Stimulated activated CD4-positive, alpha-beta T cell treated with anti-CD3 and anti-CD28 coated beads, Interleukin-1b, Interleukin-23, amount 100 ng/mL, for 4 hours (primary cell): ENCODE measurements at places on chromosomes 11 and 22.

DNA sequence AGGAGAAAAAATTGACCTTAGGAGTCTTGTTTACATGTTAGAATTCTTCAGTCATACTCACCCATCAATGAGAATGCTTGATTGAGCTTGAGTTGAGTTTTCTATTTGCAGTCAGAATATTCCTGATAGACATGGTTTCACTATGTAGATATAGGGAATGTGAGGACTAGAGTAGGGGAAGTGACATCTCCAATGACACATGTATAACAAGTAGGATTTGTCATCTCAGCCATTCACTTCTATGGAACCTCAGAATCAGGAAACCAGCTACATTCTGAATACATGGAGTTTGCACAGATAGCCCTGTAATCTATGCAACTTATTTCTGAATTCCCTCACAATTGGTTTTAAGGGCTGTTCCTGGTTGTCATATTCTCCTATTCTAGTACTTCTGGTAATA, 20.1 kb upstream of the OR9Q1 start:
- DNase-seq = no peak

DNA sequence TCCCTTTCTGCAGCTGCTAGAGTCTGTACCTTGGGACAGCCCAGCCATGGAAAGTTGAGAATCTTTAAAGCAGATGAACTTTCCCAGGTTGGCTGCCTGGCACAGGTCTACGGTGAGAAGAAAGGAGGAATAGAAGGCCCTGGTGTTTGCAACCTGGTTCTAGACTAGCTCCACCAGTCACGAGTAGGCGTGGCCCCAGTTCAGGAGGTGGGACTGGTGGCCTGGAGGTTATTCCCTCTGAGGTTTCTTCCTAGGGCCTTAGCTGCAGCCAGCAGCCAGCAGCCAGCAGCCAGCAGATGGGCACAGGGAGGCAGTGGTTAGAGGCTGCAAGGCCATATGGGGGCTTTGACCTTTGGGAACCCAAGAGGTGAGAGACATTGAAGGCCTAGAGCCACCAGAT, 40.9 kb downstream of the PRDM11 start:
- no peak for DNase-seq

DNA sequence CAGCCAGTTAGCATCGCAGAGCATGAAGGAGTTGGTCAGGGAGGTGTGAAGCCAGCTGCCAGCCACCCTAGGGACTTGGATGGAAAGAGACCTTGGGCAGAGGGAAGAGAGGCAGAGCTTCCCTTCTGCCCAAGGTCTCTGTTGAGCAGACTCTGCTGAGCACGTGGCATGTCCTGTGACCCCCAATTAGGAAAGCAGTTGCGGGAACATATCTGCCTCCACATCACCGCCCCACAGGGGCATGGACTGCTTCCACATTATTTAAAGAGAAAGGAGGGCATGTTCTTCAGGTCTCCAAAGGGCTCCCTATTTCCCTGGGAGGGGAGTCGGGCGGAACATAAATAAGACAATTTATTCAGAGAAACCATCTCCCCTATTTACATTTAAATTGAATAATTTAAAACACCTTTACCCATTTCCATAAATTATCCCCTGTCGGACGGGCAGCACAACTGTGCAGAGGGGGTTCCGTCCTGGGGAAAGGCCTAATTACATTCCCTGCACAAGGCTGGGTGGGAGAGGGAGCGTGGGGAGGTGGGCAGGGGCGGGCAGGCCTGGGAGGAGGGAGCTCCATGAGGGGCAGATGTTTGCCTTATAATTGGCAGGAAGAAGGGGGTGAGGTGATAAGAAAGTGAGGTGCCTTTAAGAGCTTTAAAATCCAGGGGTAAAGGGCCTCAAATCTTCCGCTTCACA, 88.8 kb upstream of the THY1 start:
- no peak for DNase-seq

GRCh38 chr11:32326522-32326921, 108.8 kb downstream of the WT1 start:
- DNase-seq = no peak

GRCh38 chr11:16925561-16926065, 88.6 kb downstream of the PLEKHA7 start:
- DNase-seq = no peak

DNA sequence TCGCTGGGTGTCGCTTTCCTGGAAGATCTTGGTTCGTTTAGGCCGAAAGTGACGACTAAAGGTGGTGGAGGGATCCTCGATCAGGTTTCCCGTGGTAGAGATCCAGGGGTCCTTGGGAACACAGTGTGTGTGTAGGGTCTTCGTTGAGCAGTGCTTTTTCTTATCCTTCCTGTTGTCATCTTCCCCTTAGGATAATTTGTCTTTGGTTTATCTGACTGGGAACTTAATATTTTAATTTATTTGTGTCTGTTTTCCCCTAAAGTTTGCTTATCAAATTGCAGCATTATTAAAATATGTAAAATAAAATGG, 403 bp downstream of the RBM7 start:
- no peak for DNase-seq

DNA sequence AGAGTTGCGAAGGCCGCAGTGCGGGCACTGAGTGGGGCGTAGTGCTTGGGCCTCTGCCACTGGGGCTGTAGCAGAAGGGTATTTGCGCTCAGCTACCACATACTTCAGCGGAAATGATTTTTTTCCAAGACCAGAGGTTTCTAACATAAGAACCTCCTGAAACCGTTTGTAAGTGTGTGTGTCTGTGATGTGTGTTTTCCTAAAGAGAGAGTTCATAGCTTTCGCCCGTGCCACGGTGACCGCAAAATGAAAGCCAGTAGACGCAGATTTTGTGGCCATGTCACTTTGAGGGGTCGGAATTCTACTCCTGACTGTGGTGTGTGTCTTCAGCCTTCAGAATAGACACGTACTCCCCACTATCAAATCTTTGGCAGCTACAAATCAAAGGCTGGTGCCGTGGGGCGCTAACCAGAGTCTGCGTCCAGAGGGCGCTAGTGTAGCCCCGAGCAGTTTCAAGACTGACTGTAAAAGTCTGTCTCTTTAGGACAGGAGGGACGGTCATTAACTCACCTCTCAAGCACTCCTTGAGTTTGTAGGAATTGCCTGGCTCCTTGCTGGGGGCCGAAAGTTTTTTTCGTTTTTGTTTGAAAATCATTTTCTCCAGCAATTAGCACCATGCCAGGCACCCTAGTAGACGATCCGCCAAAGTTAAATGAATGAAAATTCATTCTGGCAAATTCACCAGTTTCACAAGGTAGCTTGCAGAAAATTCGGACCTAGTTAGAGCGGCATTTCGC, 2.5 kb upstream of the CALCA start:
- peak; percentile 40 for DNase-seq

GRCh38 chr22:29071261-29072045, 1.4 kb upstream of the KREMEN1 start:
- peak; percentile 20 for DNase-seq

DNA sequence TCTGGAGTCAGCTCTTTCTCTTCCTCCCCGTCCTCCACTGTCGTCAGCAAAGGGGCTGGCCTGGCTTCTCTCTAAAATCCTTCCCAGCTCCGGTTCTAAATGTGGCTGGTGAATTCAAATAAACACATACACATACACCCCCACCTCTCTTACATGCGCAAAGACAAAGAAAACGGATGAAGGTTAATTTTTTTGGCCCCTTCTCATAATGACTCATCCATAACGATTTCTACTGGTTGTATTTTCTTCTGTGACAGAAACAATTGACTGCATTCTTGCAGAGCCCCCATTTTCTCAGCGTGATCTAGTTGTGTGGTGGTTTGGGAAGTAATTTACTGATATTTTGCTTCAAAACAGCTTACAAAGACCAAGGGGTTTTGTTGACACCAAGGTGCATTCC, 130.0 kb upstream of the NTM start:
- no peak for DNase-seq

DNA sequence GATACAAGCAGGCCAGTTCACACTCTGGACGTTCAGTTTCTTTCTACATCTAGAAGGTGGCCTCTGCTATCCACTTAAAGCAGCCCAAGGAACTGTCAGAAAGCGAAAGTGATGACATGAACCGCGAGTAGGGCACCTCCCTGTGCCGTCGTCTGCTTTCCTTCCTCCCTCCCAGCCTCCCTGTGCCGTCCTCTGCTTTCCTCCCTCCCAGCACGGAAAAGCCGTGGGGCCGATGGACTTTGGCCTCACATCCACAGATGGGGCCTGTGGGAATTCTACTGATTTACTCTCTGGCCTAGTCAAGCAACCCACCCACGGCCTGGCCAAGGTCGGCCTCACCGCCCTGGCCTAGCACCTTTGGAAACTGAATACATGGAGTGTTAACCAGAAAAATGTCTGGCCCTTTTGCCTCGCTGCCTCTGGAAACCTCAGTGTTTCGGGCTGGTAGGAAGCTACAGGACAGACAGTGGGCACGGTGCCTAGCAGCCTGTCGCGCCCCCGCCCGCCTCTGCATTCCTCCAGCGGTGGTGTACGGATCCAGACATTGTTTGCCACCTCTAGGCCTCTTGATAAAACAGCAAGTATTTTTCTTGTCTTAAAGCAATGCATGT, 14.2 kb downstream of the PEX26 start:
- no peak for DNase-seq

DNA sequence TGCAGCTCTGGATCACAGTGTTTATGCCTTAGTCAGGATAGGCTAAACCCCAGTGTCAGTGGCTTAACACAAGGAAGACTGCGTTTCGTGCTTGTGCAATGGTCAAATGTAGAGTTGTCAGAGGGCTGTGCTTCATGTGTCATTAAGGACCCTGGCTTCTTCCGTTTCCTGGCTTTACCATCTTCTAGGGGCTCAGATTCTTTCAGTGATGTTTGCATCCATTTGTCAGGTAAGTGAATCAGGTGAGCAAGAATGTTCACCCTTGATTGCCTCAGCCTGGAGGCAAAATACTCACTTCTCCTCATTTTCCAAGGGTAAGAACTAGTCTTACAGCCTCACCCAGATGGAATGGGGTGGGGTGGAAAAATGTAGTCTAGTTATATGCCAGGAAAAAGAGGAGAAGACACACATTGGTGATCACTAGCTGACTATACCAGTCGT, 20.5 kb upstream of the AMOTL1 start:
- DNase-seq = no peak

GRCh38 chr11:119112314-119113020, 5.3 kb downstream of the C2CD2L start:
- no peak for DNase-seq
